SIG-M5 (cell line): ENCODE measurements at places on chromosomes 16 and 17.

DNA sequence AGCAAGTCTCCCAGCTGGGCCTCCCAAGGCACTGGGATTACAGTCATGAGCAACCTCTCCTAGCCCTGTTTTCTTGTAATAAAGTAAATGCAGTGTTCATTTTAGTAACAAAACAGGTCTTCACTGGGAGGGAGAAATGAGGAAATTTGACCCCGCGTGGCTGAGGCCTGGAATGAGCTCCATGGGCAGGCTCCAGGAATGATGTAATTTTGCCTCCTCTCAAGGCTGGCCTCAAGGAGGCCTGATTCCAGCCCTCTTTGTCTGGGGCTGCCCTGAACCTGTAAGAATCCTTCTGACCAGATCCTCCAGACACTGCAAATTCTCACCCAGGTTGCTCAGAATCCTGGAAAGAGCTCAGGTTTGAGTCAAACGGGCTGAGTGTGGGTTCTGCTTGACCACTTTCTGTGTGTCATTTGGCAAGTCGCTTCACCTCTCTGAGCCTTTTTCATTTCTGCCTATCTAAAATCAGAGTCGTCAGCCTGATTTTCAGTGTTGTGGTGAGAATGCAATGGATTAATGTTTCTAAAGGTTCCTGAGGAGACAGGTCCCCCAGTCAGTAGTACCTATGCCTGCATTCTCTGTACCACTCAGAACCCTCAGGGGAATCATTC is 57.1 kb downstream of the RAB11FIP4 start:
- DNase-seq, result no peak

DNA sequence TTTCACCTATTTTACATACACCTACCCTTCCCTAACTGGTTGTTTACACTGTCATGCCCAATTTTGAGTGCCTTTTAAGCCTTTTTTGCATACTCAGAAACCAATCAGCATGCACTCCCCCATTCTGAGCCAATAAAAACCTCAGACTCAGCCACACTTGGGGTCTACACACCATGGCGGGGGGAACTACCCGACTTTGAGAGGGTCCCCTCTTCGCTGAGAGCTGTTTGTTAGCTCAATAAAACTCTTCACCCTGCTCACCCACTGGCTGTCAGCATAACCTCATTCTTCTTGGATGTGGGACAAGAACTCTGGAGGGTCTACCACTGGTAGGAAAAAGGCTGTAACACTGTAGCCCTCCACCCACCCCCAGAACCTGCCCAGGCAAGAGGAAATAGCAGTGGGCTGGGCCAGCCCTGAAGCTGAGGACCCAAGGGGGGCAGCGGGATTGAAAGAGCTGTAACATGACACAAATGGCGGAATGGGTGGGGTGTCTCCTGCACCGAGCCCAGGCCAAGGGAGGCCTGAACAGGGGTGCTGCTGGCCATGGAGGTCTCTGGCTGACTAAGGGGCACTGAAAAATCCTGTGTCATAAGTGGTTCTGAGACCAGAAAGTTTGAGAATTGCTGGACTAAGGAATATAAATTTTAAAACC is 3.0 kb upstream of the FLYWCH2 start:
- DNase-seq, result no peak

DNA sequence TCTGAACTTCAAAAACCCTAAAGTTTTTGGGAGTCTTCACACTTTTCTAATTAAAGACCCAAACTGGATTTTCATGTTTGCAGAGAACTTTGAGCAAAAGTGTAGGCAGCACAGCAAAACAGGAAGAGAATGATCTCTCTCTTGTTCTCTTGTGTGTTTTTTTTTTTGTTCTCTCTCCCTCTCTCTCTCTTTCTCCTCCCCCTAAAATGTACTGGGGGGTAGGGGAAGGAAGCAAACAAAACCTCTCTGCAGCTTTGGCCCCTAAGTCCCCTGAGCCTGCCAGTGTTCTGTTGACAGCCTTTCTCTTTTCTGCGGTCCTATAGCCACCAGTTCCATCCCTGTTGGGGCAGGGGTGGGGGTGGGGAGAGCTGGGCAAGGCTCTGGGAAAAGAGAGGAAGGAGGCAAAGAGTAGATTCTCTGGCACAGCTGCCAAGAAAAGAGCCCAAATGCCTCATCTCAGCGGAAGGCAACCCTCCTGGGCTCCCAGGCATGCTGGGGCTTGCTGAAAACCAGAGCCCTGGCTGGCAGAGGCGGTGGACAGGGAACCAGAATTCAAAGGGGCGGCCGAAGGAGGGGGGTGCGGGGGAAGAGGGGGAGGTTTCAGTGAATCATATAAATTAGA is 295.3 kb downstream of the SOX9 start:
- no peak for DNase-seq

DNA sequence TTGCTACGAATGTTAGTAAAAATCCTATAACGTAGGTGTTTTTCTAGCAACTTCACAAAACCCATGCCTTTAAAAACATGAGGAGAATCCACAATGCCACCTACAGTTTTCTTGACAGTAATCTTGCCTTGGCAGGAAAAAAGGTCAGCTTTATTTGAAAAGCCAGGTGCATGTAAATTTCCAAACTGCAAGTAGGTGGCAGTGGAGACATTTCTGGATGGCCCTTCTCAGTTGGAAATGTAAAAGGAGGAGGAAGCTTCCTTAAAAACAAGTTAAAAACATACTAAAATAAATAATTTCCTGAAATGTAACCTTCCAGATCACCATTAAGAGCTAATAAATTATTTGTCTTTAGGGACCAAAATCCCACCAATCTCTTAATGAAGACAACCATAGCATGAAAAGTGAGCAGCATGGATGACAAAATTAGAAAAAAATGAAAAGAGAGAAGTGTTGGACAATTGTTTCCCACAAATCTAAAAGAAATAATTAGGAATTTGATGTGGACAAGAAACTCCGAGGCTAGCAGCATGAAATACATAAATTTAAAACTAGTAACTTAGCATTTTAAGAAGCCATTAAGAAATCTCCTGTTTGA is 152.2 kb downstream of the SNX11 start:
- no peak for DNase-seq
